Hematopoietic multipotent progenitor cell treated with erythropoietin and hydrocortisone succinate and interleukin-3 and kit ligand, for 17 days (in vitro differentiated cells): ENCODE measurements at places on chromosomes 16 and 17.

DNA sequence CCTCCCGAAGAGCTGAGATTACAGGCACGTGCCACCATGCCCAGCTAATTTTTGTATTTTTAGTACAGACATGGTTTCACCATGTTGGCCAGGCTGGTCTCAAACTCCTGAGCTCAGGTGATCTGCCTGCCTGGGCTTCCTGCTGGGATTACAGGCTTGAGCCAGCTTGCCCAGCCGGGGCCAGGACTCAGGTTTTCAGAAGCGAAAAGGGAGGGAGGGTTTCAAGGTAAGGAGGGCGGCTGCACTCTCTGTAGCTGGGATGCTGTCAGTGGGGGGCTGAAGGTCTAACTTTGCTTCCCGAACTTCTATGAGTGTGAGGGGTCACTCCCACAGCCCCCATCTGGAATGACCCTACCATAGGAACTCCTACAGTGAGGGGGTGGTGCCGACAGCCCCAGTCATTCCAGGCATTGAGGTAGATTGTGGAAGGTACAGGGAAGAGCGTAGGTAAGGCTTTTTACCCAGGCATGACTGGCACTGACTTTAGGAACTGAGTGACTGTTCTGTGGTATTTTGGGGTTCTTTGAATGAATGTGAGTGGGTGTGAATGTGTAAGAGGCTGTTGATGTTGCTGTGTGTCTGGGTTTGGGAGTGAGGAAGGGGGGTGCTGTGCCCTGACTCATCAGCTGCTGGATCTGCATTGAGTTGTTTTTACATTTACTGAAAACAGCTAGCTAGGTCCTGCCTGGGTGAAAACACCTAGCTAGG is 3.8 kb upstream of the C1QL1 start:
- DNase-seq, result no peak

GRCh38 chr17:66711881-66712321 is 123.0 kb upstream of the CACNG5 start:
- DNase-seq, result no peak

GRCh38 chr16:17364319-17365210 is 106.2 kb downstream of the XYLT1 start:
- DNase-seq, result no peak

DNA sequence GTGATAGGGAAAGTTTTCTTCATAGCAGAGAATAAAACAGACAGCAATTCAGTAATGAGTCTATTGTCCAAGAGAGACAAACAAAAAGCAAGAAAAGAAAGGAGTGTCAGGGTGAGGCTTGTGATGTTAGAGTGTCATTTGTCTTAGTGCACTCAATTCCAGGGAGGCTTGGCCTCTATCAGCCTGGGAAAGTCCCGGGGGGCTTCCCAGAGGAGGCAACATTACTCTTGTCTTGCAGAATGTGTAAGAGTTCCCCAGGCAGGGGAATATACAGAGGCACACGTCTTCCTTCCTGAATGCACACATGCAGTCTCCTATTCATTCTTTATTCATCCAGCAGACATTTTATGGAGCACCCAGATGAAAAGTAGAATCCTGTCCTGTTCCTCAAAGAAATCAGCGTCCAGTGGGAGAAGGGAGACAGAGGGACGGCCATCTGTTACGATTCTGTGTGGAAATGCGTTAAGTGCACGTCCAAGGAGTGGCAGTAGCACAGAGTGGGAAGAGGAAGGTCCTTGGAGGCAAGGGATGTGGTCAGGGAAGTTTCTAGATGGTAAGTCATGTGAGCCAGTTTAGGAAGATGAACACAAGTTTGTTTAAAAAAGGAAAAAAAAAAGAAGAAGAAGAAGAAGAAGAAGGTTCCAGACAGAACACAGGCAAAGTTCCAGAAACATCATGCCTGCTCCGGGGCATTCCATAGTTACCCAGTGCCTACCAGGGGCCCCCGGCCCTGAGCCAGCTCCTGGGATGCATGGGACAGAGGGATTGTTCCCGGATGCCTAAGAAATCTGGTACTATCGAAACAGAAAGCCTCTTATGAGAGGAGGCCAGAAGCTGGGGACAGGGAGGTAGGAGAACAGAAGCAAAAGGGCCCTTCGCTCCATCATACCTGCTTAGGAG is 21.1 kb downstream of the CACNG4 start:
- DNase-seq, result no peak

GRCh38 chr16:49757559-49758069 is 98.3 kb downstream of the ZNF423 start:
- no peak for DNase-seq

DNA sequence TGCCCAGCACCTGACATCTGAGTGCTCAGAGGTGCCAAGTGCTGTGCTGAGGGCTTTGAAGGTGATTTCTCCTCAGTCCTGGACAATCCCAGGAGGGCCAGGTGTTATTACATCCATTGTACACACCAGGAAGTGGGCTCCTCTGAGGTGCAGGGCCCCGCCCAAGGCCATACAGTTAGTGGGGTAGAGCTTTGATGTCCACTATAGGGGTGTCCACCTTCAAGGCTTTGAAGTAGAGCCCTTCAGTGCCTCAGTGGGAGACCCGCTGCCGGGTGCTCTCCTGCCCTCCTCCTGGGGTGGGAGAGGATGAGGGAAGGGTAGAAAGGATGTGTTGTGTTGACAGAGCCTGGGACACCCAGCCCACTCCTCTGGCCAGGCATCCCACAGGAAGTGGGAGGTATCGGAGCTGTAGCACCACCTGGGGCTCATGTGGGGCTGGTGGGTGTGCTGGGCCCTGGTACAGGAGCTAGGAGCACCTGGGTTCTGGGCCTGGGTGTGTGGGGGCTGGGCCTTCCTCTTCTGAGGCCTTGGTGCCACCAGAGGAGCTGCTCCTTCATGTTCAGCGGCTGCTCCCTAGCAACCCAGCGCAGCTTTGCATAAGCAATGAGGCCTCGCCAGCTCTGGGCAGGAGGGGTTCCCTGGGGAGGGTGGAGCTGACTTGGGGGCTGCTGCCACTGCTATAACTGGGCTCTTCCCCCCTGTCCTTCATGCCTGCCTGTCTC is 7.4 kb downstream of the LASP1 start:
- no peak for DNase-seq

DNA sequence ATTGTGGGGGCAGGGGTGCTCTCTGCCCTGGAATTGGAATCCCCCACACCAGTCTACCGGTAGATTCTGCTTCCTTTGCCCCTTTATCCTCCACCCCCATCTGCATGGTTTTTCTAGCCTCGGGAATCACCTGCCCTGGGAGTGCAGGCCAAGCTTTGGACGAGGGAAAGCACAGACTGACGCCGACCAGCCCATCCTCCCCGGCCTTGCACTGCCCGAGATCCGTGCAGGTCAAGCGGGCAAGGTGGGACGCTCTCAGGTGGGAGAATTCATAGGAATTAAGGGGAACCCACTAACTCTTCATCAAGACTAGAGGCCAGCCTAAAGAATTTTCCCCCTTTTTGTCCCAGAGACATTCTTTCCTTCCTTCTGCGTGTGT is 9.9 kb upstream of the HOXB13 start:
- no peak for DNase-seq
